Right hindlimb (tissue), 1 donor: ENCODE measurements at places on chromosomes 11 and 22.

DNA sequence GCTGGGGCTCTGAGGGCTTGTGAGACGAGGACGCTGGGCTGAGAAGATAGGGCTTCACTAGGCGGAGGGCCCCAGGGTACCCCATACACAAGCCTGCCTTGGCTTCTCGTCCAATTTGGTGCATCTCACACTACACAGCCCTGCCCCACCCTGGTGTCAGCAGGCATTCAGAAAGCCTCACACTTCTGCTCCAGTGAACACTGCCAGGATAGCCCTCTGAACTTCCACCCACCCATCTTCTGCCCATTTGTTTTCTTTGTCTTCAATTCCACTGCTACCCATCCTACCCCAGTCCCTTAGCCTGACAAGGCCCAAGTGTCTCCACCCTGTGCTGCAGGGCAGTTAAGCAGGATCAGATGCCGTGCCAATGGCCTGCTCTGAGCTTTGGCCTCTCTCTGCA, 1.9 kb upstream of the BUD13 start:
- no peak for DNase-seq

GRCh38 chr22:32378707-32379272, 21.1 kb downstream of the RFPL3 start:
- peak; percentile 72 for DNase-seq

GRCh38 chr11:59708537-59708936, 5.1 kb downstream of the OR10V1 start:
- no peak for DNase-seq

GRCh38 chr11:4140067-4140636, 45.6 kb downstream of the RRM1 start:
- no peak for DNase-seq

DNA sequence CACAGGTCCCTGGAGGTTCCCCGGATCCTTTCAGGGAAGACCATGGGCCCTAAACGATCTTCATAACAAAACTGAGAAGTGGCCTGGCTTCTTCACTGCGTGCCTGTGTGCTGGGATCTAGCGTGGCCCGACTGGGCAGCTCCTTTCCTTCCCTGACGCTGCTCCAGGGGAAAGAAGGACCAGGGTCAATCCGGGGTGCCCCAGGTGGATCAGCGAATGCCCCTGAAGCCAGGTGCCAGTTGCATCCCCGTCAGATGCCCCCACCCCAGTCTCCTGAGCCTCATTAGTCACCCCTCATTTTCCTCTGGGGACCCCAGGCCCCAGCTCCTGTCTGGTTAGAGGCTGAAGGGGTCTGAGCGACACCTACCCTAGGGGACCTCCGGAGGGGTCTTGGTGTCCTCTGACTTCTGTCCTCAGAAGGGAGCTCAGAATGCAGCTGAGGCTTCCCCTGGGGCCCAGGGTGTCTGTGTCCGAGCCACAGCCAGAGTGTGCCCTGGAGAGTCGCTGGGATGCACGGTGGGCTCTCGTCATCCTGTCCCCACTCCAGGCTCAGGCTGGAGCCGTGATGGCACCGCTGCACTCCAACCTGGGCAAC, 18.7 kb upstream of the MUC6 start:
- DNase-seq, result no peak

- no peak for DNase-seq
Measured at GRCh38 chr11:107577346-107577711, 11.8 kb upstream of the ALKBH8 start.

- DNase-seq, result no peak
Measured at GRCh38 chr22:23478175-23478574, 101.9 kb downstream of the IGLL1 start.

DNA sequence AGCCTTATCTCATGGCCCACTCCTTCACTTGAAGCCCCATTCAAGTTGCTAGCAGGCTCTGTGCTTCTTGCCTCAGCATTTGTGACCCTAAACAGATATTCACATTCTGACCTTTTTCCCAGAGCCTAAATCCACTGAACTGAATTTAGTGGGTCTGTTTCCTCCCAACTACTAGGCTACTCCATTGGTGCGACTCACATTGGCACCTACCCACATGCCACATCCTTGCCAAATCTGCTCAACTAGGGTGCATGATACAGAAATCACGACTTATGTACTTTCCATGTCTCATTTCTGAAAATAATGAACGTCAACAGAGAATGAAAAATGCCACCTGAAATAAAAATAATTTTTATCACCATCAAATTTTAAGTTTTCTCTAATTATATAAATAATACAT, 8.4 kb upstream of the MMP12 start:
- DNase-seq, result no peak

GRCh38 chr11:111635706-111636045, 33.4 kb downstream of the SIK2 start:
- DNase-seq, result peak; percentile 84

- no peak for DNase-seq
Measured at GRCh38 chr11:33731723-33732531, 4.3 kb downstream of the CD59 start.

GRCh38 chr11:131664293-131664692, 293.9 kb downstream of the NTM start:
- no peak for DNase-seq

DNA sequence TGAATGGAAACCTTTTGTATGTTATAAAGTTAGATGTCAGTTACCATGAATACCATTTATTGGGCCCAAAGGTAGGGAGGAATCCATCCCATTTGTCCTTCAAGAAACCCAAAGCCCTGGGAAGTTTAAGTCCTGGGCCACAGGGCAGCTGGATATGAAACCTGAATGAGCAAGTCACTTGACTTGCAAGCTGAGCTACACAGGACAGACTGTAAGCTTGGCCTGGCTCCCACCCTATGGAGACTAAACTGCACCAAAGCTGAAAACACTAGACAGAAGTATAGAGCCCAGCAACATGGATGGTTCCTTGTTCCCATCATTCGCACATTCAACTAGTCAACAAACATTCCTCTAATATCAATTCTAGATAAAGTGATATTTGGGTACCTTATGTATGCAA, 71.3 kb downstream of the KCNC1 start:
- no peak for DNase-seq

GRCh38 chr11:123628936-123629683, 25.3 kb downstream of the SCN3B start:
- DNase-seq, result peak; percentile 51

GRCh38 chr11:26580929-26581328, 8.9 kb upstream of the MUC15 start:
- no peak for DNase-seq

DNA sequence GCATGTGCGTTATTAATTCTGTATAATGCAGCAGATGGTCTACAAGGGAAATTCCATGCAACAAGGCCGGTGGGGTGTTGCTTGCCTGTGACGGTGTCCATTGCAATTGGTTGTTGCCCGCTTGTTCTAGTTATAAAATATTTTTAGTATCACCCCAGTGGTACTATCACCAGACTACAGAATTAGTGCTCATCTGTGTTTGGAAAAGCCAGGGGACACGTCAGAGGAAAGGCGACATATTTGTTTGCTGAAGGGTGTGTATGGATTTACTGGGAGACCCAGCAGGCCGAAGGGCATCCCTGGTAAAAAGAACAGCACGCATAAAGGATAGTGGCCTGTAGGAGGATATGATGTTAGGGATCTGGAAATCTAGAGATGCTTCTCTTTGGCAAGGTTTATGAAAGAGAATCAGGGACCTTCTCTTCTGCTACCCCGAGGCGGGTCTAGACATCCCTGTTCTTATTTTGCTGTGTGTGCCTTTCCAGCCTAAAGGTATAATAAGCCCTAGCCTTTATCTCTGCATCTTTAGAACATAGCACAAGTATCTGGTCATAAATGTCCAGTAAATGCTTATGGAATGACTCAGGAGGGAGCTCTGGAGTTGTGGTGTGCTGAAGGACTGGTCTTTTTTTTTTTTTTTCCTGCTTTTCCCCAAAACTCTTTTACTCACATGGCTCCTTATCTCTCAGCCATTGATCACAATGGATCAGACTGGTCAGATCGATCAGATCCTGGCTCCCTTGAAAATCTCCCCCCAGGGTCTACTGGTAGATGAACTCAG, 90.9 kb downstream of the LDLRAD3 start:
- DNase-seq, result no peak
